ENCODE measurements at places on chromosomes 7 and 10. TPM values are rescaled to one million over a fixed set of nuclear protein-coding genes. Genes with fewer than 3 reads are reported as not detected.

Gene CFAP46
- total RNA-seq = not detected

- DNase-seq = no peak
These were observed 10.0 kb upstream of the CDK14 start for GRCh38 chr7:90586091-90586490.

DNA sequence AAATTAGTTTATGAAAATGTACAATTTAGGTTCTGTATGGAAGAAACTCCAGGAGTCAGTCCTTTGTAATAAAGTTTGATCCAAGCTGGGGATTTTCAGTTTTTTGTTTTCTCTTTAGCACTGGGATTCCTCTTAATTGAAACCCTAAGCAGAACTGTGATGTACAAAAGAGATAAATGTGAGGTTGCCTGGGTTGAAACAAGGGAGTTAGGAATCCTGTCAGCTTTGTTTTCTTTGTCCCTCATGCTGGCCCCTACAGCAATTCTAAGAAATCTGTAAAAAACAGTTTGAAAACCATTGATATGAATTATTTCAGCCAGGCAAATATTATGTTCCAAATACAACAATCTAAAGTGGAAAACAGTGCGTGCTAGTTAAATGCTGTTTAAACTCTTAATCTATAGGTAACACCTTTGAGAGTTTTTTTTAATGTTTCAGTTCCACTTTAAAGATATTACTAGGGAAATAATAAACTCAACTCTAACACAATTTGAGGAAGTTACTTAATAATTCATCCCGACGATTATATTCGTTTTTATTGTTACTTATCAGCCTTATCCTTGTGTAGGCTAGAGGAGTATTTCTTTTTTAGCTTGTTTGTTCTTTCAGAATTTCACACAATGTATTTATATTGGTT is 65.3 kb downstream of the SGCE start:
- DNase-seq = no peak

- no peak for DNase-seq
These were observed 2.0 kb downstream of the CLDN4 start for GRCh38 chr7:73832806-73833205.

DNA sequence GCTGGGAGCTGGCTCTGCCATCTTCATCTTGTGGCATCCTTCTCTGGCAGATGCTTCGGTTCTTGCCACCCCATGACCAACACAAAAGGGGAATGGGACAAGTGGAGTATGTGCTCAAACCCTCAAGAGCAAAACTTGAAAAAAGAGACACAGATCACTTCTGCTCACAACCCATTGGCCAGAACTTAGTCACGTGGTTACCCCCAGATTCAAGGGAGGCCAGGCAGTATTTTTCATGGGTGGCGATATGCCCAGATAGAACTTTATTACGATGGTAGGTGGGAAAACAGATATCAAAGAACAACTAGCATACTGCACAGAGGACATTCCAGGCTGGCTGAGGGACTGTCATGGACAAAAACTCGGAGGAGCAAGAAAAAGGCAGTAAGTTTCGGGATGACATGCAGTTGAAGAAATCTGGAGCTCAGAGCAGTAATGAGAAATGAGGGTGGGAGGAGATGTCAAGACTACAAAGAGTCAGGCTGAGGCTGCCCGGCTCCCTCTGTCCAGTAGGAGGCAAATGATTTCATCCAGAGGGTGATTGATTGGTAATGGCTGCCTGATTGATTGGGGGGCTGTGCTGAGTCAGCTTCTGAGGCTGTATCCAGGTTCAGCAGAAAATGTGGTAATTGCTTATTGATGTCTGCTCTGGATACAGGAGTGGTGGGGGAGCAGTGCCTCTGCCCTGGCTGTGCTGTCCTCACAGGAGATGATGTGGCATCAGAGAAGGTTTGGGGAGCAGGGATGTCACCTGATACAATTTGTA is 25.3 kb downstream of the COL13A1 start:
- no peak for DNase-seq

DNA sequence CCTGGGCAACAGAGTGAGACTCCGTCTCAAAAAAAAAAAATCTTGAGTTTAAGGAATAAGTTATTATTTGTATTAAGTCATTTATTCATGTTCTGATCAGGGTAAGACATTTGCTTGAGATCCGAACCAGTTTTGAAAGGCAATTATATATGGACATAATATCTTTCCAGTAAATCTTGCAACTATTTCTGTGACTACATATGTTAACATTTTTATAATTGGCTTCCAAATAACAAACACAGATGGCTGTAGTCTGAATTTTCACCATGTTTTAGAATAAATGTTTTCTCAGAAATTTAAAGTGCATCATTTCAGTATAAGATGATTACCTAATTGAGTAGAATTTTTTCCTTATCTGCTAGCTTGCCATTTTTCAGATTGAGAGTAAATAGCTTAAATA is 21.2 kb downstream of the AKAP9 start:
- no peak for DNase-seq

- no peak for DNase-seq
These were observed 42.8 kb downstream of the MYL10 start for GRCh38 chr7:101586078-101586905.

- peak; percentile 16 for DNase-seq
These were observed 244.0 kb upstream of the CXCL12 start for GRCh38 chr10:44628921-44629320.

DNA sequence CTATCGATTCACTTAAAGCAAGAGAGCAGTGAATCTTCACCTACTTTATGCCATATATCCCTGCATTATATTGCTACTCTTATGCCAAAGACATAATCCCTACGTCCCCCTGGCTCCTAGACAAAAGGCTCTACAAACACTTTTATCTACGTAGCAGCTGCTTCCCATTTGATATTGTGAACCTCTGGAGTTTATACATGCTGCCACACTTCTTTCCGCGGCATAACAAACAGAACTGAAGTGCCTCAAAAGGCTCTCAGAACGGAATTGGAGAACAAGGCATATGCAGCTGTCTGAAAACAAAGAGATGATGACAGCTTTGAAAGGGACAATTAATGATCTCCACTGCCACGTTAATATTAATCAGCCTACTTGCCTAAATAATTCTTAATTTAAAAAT is 985.6 kb upstream of the LRRN3 start:
- DNase-seq = no peak

GRCh38 chr7:95517870-95518269 is 32.1 kb downstream of the ASB4 start:
- no peak for DNase-seq

DNA sequence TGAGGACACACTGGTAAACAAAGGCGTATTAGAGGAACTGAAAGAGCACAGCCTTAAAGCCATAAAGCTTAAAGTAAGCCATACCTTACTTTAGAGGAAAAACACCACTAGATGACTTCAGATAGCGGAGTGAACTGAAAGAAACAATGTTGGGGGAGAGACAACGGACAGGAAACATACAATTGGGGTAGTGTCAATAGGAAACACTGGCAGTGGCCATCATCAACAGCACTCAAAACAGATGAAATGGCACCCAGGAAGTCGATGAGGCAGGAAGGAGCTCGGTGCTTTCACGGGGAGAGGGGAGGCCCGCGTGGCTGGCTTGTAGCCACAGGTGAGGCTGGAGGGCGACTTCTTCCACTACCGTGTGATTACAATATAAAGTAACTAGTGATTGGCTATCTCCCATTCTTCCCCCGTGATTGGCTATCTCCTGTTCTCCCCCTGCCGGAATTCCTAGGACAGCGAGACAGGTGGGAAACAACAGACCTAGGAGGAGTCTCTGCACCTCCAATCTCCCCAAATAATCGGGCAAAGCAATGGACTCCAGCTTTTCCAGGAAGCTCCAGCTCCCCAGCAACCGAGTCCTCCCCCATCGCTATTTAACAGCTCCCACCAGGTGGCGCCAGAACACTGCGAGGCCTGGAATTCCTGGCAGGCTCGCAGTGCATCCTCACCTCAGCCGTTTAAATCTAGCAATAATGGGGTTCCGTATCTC is 2.4 kb upstream of the TAS2R38 start:
- peak; percentile 49 for DNase-seq

GRCh38 chr7:157129200-157129599 is 9.5 kb upstream of the UBE3C start:
- no peak for DNase-seq

Gene TMEM184A
- not detected for total RNA-seq

DNA sequence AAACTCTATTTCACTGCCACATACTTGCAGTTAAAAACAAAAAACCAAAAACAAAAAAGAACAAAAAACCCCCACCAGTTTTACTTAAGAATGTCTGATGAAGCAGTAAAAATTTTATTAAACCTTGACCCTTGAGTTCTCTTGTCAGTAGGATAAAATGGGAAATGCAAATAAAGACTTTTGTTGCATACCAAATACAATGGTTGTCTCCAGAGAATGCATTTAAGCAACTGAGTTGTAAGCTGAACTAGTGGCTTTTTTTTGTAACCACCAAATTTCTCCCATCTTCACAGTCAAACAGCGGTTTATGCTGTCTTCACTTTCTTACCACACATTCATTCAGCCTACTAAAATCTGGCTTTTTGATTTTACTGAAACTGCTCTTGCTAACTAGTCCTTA is 3.1 kb downstream of the SYPL1 start:
- no peak for DNase-seq

DNA sequence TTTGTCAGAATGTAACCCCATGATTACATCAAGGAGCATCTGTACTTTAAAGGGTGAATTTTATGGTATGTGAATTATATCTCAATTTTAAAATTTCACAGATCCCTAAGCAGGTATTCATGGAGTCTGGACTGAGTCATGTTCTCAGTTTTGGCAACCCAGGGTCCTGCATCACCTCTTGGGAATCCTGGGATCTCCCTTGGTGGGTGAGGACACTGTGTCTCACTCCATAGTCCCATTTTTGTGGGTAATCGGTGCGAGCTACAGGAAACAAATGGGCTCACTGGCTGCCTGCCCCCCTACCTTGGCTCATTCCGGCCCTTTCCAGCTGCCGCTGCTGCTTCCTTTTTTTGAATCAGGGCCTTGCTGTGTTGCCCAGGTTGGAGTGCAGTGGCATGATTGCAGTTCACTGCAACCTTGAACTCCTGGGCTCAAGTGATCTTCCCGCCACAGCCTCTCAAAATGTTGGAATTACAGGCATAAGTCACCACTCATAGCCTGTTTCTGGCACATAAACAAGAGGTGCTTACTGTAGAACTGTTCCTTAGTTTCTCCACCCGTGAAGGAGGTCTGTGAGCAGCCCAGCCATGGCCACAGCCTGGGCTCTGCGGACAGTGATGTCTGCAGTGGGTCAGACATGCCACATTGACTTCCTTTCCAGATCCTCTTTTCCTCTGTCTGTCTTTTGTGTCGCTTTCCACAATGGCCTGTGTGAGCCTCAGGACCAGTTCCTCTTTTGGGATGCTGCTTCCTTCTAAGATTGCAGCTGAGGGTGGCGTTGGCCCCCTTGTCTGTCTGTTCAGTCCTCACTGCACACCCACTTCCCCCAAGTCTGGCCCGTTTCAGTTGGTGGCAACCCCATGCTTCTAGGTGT is 14.5 kb downstream of the PALD1 start:
- peak; percentile 50 for DNase-seq

Gene CTNNA3
- total RNA-seq = 1.1 TPM

GRCh38 chr10:132172091-132173066 is 14.4 kb upstream of the DPYSL4 start:
- no peak for DNase-seq

Gene IDI2
- total RNA-seq = not detected

- DNase-seq = no peak
These were observed 6.6 kb downstream of the DMBT1 start for GRCh38 chr10:122567056-122567660.

Gene PRPS1L1
- total RNA-seq = not detected

Gene SLC16A9
- total RNA-seq = 4.0 TPM

GRCh38 chr7:133796782-133797745 is 330.1 kb upstream of the LRGUK start:
- DNase-seq = no peak

DNA sequence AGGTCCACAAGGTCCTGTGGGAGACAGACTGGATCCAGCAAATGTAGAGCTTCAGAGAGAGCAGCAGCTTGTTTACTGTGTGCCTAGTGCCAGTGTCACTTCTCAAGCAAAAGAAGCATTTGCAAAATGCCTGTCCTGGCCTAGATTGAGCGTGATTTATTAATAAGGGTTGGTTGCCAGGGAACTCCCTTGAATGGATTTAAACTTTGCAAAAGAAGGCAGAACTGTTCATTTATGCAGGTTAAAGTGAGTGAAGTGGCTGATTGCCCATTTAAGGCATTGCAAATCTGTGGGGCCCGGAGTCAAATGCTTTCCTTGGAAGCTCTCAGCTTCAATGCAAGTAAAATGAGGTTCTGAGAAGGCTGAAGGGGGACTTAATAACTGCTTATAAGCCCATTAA is 71.3 kb downstream of the CDHR3 start:
- DNase-seq = no peak

- peak; percentile 36 for DNase-seq
These were observed 34.0 kb upstream of the DNMBP start for GRCh38 chr10:100043796-100044195.

DNA sequence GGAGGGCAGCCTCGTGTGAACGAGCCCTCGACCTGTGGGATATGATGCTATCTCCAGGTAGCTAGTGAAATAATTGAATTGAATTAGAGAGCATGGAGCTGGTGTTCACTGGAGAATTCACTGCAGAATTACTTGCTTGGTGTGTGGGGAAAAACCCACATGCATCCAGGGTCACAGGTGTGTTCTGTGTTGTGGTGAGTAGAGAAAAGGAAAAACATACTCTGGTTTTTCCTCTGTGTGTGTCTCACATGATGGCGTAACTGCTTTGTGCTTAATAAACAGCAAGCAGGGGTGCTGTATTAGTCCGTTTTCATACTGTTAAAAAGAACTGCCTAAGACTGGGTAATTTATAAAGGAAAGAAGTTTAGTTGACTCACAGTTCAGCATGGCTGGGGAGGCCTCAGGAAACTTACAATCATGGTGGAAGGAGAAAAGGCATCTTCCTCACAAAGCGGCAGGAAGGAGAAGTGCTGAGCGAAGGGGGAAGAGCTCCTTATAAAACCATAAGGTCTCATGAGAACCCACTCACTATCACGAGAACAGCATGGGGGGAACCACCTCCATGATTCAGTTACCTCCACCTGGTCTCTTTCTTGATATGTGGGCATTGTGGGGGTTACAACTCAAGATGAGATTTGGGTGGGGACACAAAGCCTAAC is 62.6 kb downstream of the TACR2 start:
- no peak for DNase-seq

GRCh38 chr10:3107426-3107961 is 40.1 kb downstream of the PFKP start:
- DNase-seq = peak; percentile 96

Gene PHKG1
- total RNA-seq = 5.5 TPM

GRCh38 chr7:133365917-133366316 is 113.0 kb downstream of the EXOC4 start:
- DNase-seq = peak; percentile 14

GRCh38 chr10:132714986-132715775 is 70.8 kb downstream of the NKX6-2 start:
- DNase-seq = no peak

Gene FAM25A
- 12.0 TPM for total RNA-seq

DNA sequence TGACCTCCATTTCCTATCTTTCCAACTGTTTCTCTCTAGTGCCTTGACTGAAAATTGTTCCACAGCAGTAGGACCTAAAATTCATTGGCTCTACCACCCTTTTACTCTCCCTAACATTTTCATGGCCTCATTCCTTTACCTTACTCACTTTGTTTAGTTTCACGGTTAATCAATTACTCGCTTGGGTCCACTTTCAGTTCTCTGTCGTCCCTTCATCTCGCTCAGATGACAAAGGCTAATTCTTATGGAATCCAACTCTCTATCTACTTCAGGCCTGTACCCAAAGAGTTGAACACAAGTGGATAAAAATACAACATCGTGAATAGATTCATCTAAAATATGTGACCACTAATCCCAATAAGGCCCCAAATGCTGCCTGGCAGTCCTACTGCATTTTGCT is 85.9 kb upstream of the ADO start:
- DNase-seq = no peak

Gene MALRD1
- total RNA-seq = not detected

- DNase-seq = no peak
These were observed 11.0 kb downstream of the CALHM2 start for GRCh38 chr10:103441206-103441605.

All from MG63 (cell line).